Type B pancreatic cell (in vitro differentiated cells): ENCODE measurements at places on chromosomes 3 and 15. TPM values are rescaled to one million over a fixed set of nuclear protein-coding genes. Genes with fewer than 3 reads are reported as not detected.

DNA sequence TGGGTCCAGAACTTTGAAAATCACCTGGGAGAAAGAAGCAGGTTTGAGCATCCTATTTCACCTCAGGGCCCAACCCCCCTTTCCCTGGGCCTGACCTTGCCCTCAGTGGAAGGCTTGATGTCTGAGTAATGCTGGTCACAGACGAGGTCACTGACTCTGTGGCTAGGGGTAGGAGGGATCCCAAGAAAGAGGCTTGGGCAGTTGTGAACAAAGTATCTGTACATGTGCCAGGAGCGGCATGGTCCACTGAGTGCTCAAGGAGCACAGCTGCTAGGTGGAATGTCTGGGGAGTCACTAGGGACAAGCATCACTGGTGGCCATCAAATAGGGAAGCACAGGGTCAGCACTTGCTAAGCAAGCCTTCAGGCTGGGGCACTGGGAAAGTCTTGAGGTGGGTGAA lies 7.3 kb downstream of the CCDC71 start:
- DNase-seq = no peak

DNA sequence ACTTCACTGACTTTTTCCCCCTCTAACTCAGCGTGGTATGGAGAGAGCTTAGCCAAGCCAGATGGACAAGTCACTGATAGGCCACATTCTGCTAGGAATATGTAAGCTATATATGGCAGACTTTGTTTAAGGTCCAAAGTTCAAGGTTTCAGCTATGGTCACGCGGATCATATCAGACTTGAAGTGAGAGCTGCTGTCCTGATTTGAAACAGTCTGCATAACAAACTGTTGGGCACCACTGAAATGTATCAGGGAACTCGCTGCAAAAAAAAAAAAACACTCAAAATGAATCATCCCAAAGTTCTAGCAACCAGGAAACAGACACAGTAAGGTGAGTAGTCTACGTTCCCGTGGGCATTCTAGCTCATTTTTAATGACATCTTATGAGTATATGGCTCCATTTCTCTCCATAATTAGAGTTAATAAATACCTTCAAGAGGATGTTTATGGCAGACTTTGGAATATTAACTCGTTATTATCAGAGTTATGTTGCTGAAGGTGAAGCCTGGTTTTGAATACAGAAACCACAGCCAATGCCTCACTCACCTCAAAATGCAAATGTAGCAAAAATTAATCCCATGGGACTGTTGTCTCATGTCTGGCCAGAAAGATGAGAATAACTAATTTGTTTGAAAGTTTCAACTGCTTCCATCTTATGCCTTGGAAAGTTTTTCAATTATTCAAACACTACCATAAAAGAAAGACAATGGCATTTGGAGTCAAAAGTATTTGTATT lies 12.3 kb downstream of the DPH3 start:
- no peak for DNase-seq

DNA sequence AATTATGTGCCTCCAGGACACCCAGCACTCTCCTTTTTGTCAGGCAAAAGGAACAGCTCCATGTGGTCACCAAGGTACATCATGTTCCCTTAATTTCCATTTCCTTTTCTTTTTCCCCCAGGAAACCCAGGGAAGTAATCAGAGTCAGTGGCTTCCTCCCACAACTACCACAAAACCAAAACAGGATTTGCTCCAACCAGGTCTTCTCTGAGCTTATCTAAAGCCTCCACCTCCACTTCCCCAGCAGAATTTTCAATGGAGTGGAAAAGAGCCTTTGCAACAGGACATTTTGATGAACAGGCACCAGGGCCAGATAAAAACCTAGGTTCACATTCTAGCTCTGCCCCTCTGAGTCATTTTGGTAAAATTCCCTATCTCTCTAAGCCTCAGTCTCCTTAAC lies 154.3 kb downstream of the NR2F2 start:
- no peak for DNase-seq

DNA sequence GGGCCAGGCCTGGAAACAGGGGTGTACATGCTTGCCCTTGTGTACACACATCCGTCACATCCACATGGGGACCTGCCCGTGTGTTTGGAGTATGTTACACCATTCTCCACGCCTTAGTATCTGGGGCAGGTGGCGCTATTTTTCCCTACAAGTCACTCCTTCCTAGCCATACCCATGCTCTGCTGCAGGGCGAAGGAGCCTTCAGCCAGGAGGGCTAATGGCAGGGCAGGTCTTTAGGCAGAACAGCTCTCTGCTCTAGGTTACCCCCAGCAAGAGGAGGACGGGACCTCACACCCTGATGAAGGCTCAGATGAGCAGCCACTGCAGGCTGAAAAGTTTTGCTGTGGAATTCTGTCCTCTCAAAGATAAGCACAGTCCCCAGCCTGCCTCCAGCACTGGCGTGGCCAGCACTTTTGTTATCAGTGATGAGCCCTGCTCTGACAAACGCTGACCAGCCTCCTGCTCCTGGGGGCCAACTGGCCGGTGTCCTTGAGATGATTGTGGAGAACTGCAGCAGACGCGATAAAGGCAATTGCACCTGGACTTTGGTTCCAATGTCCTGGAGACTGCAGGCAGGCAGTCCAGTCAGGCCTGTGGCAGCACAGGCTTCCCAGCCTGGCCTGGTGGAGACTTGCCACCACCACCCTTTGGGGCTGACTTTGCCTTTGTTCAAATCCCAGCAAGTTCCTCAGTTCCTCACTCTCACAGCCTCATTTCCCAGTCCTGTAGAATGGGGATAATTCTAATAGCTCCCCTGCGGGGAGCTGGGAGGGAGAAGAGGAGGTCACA lies 19.8 kb upstream of the PIGZ start:
- DNase-seq = no peak

The GAP43 gene
- 4.2 and 46.5 TPM in 2 replicates for total RNA-seq

DNA sequence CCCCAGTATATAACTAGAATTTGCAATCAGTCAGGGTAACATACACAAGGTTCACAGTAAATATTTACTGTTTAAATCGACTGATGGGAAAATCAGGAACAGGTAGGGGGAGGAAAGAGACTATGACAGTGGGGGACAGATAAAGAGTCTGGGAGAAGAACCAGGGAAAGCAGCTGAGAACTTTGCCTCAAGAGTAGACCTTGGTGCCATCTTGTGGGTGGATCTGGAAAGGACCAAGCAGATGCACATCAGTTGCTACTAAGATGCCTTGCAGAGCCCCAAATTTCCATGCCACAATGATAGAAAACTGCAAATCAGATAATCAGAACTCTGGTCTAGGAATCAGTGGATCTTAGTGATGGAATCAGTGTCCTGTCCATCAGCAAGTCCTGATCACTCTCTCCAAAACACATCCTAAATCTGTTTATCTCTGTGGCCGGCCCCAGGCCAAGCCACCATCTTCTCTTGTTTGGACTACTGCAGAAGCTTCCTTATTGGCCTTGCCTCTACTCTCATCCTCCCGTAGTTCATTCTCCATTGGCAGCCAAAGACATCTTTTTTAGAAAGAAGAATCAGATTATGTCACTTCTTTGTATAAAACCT lies 62.7 kb downstream of the PDE8A start:
- DNase-seq = no peak

The ZNF502 gene
- total RNA-seq = 0.14 TPM in 1 of 2 replicates, not detected in the other

The IL5RA gene
- total RNA-seq = 0.14 and 0.51 TPM in 2 replicates

The TMCC1 gene
- 46.9 and 50.8 TPM in 2 replicates for total RNA-seq

DNA sequence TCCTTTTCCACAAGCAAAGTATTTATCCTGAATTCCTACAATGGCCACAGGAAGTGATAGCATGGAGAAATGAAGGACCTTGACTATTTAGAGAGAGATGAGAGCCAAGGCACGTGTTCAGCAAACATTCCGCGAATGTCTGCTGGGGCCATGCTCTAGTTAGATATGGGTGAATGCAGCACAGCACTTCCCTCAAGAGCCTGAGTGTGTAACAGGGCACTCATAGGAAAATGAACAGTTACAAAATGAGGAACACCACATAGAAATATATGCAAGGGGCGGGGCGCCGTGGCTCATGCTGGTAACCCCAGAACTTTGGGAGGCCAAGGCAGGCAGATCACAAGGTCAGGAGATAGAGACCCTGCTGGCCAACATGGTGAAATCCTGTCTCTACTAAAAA lies 406.9 kb downstream of the NR2F2 start:
- no peak for DNase-seq

- no peak for DNase-seq
Observed at GRCh38 chr15:71374607-71375352, 259.5 kb downstream of the THSD4 start.

The OR5K2 gene
- not detected in 2 replicates for total RNA-seq

The MAGEL2 gene
- 3.1 and 8.2 TPM in 2 replicates for total RNA-seq

The C2CD4B gene
- total RNA-seq = 2.7 and 2.9 TPM in 2 replicates

The GCNT3 gene
- total RNA-seq = 19.6 and 32.7 TPM in 2 replicates

DNA sequence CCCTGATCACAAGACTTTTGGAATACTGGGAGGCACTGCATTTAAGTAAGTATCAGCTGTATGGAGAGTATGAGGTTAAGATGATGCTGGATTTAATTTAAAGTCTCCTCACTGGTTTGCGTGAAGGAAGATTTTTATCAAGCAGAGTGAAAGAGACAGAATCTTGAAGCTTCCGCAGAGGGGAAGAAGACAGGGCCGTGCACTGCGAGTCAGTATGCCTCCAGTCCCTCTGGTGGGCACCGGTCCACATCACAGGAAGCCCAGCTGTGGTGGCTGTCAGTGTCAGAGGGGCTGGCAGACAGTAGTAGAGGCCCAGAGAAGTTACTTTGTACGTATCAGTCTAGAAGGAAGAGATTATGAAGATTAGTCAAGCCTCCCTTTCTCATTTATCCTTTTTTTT lies 379.0 kb upstream of the TPRG1 start:
- no peak for DNase-seq

- no peak for DNase-seq
Observed at GRCh38 chr15:94404733-94405283, 173.4 kb downstream of the MCTP2 start.

DNA sequence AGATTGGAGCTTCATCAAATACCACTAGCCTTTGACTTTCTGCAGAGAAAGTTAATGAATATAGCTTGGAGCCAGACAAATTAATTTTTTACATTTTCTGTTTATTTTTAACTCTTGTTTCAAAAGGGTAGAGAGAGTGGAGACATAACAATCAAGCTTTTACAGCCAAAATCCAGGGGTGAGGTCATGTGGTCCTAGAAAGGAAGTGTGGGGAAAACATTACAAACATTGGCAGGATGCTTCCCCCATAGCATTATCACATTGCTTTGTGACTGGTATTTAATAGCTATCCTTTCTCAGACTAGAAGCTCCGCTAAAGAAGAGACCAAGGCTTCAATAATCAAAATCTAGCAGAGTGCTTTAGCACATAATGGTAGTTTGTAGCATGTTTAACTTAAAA lies 46.4 kb upstream of the PHLDB2 start:
- DNase-seq = no peak

GRCh38 chr15:91929509-91929908 lies 76.0 kb downstream of the SLCO3A1 start:
- DNase-seq = no peak
